Amniotic epithelial cell (primary cell): ENCODE measurements at places on chromosomes 12 and 14.

- DNase-seq: no peak
Observed at GRCh38 chr12:78338054-78338785, 507.5 kb downstream of the NAV3 start.

DNA sequence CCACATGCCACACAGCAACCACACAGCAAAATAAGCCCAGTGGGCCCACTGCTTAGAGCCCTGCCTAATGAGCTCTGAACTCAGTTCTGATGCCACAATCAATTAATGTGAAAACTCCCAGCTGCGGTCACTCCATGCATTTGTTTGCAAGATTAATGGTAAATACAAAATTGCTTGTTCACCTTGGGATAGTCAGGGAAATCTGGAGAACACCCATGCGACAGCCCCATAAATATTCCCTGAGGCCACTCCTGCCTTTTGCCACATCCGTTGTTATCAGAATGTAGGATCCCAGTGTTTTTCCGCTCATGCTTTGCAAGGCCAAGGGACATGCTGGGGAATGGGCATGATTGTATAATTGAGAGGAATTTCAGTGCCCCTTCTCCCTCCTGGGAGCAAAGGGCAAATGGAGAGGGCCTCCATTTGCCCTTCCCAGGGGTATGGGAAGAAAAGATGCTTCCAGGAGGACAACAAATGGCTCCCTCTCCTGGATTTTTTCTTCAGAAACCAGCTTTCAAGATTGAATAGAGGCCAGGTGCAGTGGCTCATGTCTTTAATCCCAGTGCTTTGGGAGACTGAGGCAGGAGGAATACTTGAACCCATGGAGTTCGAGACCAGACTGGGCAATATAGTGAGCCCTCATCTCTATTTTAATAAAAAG, 30.8 kb upstream of the CMKLR1 start:
- no peak for DNase-seq

- DNase-seq: peak; percentile 76
Observed at GRCh38 chr14:71103662-71104484, 196.6 kb downstream of the PCNX1 start.

DNA sequence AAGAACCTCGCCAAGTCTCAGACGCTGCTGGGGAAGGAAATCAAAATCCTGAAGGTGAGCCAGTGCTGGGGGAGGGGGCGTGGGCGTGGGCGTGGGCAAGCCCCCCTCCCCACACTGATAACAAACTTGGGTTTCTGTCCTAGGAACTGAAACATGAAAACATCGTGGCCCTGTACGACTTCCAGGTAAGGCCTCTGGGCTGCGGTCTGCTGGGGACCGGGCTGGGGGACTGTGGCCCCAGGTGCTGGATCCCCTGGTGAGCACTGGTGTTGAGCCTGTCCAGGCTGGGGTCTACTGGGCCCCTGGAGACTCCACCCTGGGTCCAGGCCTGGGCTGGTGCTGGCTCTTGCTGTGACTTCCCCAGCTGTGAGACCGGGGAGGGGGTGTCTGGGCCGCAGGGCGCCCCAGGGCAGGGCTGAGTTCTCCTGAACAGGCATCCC, 1.2 kb downstream of the ULK1 start:
- DNase-seq: no peak

DNA sequence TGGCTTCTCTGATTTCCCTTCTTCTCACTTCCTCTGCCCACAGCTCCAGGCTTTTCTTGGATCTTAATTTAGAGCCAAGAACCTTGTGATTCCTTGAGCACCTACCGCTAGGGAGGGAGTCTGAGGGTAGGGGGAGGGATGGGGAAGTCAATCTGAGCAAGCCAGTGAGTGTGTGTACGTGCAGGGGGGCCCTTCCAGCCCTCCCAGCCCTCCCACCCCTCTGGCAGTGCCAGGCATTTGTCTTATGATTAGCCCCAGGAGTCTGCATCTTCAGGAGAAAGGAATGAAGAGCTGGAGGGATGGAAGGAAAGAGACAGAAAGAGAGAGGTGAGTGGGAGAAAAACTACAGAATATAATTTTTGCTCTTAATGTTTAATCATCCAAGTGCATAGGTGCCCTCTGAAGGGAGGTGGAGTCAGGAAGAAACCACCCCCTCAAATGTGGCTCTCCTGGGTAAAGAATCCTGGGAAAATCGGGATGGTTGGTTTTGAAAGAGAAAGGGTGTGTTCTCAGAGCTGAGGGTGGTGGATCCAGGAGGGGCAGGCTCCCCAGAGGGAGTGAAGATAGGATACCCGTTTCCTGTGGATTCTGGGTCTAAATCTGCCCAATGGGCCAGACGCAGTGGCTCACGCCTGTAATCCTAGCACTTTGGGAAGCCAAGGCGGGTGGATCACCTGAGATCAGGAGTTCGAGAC, 2.1 kb downstream of the PIANP start:
- no peak for DNase-seq

- no peak for DNase-seq
Observed at GRCh38 chr12:75872762-75873161, 158.8 kb downstream of the PHLDA1 start.

- peak; percentile 69 for DNase-seq
Observed at GRCh38 chr14:105275267-105275946, 25.4 kb downstream of the BRF1 start.

DNA sequence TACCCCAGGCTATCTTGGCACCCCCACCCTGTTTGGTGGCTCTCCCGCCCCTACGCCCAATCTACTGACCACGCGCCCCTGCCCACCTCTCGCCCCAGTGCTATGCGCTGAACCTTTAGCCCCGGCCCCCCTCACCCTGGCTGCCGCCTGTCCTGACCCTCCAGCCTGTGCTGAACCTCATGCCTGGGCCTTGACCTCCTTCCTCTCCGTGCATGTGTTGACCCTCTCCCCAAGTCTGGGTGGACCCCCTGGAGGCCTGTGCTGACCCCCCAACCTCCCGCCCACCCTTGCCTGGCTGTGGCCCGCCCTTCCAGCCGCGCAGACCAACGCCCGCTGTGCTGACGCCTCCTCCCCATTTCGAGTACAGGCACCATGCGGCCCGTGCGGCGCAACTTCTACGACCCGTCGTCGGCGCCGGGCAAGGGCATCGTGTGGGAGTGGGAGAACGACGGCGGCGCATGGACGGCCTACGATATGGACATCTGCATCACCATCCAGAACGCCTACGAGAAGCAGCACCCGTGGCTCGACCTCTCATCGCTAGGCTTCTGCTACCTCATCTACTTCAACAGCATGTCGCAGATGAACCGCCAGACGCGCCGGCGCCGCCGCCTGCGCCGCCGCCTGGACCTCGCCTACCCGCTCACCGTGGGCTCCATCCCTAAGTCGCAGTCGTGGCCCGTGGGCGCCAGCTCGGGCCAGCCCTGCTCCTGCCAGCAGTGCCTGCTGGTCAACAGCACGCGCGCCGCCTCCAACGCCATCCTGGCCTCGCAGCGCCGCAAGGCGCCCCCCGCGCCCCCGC, 20.7 kb downstream of the DTX1 start:
- no peak for DNase-seq

- DNase-seq: peak; percentile 94
Observed at GRCh38 chr12:95205685-95206084, 11.6 kb downstream of the FGD6 start.

DNA sequence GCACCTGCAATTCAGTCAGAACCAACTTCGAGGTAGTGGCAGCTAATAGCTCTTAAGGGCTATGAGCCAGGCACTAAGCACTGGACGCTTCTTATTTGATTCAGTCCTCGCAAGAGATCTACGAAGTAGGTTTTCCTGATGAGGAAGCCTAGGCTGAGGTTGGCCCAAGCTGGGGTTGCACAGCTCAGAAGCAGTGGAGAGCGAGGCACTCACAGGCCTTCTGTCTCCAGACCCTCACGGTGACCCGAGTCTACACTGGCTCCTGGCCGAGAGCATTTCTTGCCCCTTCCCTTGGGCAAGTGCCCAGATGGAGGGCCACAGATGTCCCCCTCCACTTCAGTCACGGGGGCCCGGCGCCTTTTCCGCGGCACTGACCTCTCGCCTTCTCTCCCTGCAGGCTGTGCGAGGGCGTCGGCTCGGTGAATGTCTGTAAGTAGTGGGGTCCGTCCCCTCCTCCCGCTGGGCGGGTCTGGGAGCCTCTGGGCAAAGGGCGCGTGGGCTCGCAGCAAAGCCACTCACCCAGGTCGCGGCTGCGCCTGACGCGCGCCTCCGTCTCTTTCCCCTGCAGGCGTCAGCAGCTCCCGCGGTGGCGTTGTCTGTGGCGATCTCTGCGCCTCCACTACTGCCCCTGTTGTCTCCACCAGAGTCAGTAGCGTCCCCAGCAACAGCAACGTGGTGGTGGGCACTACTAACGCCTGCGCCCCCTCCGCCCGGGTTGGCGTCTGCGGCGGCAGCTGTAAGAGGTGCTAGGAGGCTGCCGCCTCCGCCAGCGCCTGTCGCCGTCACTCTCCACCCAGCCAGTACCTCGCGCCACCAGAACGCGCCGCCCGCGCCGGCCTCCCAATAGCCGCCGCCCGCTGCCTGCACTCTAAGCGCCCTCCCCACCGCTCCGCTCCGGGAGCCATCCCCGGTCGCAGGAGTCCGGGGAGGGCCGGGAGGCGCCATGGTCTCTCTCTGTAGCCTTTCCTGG, 13.1 kb downstream of the KRT83 start:
- no peak for DNase-seq

GRCh38 chr12:124608450-124608870, 41.0 kb upstream of the NCOR2 start:
- no peak for DNase-seq

- DNase-seq: no peak
Observed at GRCh38 chr12:42865282-42865681, 275.7 kb upstream of the PRICKLE1 start.

GRCh38 chr12:82912406-82912805, 225.7 kb downstream of the TMTC2 start:
- peak; percentile 95 for DNase-seq

DNA sequence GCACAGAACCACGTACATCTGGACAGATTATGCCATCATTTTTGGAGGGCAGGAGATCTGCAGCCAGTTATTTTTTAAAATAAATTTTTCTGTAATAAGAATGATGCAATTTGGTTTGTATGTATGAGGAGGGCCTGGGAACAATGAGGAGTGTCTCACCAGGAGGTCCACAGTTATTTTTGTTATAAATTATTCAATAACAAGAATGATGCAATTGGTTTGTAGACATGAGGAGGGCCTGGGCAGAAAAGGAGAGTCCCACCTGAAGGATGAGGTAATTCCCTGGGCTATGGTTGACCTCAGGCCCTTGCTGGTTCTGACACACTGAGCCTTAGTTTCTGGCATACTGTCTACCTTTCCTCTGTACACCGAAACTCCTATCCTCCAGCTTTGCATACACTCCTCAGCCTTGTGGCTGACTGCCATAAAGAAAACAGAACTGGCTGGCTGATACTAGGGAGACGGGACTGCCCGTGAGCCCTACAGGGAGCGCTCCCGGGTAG, 9.0 kb upstream of the DCD start:
- no peak for DNase-seq

DNA sequence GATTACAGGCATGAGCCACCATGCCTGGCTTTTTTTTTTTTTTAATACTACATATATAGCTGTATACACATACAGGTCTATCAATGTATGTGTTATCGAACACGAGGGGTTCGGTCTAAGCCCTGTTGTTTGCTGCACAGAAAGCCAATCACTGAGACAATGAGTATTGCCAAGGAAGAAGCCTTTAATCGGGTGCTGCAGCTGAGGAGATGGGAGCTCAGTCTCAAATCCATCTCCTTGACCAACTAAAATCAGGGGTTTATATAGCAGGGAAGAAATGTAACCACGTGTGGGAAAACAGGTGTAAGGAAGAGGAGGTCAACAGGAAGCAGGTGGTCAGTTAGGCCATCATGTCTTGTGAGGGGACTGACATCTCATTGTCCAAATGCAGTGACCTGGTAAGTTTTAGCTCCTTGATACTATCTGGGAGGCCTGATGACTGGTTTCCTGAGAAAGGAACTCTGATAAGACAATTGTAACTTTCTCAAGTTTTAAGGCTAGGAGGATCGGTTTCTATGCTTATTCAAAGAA, 80.9 kb upstream of the MAP1LC3B2 start:
- no peak for DNase-seq

DNA sequence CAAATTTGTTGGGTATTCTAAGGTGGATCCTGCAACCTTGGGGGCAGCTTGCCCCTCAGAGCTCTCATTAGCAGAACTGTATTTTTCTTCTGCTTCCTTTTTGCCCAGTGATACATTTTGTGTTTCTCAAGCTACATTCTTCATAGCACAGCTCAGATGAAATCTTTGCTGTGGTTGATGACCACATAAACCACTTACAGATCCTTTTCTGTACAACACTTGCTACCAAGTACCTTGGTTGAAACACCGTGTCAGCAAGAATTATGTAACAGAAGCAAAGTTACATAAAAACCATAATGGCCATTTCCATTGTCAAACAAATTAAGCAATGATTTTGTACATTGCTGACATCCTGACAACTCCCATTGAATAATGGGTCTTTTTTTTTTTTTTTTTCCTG, 9.7 kb upstream of the PLBD1 start:
- peak; percentile 77 for DNase-seq

DNA sequence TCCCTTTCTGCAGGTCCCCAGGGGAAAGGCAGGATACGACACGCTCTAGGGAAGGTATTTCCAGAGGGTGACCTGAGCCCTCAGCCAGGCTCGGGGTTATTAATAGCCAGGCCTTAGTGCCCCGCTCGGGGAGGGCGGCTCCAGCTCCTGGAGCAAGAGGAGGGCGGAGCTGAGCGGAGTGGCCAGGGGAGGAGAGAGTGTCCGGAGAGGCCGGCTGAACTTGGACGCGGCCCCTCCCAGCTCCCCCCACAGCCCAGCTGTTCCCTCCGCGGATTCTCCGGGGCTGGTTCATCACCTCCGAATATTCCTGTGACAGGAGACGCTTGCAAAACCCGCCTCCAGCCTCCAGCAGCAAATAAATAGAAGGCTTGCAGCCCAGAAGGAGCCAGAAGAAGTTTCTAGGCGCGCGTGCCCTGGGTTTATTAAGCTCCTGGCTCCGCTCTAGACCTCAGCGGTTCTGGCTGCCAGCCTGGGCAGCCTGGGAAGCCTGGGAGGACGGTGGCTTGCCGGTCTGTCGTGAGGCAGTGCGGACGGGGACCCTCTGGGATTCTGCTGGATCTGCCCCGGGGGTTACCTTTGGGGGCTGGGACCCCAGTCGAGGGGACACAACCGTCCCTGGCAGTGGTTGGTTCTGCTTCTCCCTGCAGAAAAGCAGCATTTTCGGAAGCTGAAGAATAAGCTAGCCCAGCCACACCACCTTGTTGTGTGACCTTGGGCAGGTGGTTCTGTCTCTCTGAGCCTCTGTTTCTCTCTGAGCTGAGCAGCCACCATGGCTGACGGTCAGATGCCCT, at the start of gene HSPB8:
Gene HSPB8, plus strand, starts transcription at position 388 of the 791 bp plus-strand sequence. Its CDS starts 382 bp downstream, at position 770.
- peak; percentile 96 for DNase-seq

GRCh38 chr12:92357584-92358261, 212.1 kb upstream of the BTG1 start:
- DNase-seq: no peak

- DNase-seq: peak; percentile 27
Observed at GRCh38 chr14:30906752-30907658, 32.6 kb downstream of the COCH start.

- DNase-seq: no peak
Observed at GRCh38 chr12:80684077-80684495, 23.3 kb upstream of the MYF6 start.

GRCh38 chr14:100289916-100290606, 16.2 kb downstream of the SLC25A29 start:
- no peak for DNase-seq
